ENCODE measurements at places on chromosomes 2 and 18. TPM values are rescaled to one million over a fixed set of nuclear protein-coding genes. Genes with fewer than 3 reads are reported as not detected.

GRCh38 chr2:42777883-42778805 is 14.2 kb upstream of the OXER1 start:
- H3K27me3 ChIP-seq: no peaks in the 10 kb centered on the region
- no peak for DNase-seq
- H3K4me3 ChIP-seq: no peak overlapping the region
- H3K4me1 ChIP-seq: no peaks in the 10 kb centered on the region
- H3K27ac ChIP-seq: no peak overlapping the region
- H3K36me3 ChIP-seq: peaks cover 5% of the 10 kb centered on the region

GRCh38 chr2:42844901-42845821 is 52.8 kb upstream of the HAAO start:
- H3K27ac ChIP-seq: peak overlapping the region; percentile 46
- no peak overlapping the region for H3K4me3 ChIP-seq
- no peaks in the 10 kb centered on the region for H3K36me3 ChIP-seq
- no peak for DNase-seq

The STPG4 gene
- total RNA-seq: 0.30 TPM

- no peaks in the 10 kb centered on the region for H3K36me3 ChIP-seq
- no peak overlapping the region for H3K4me3 ChIP-seq
- DNase-seq: no peak
- H3K27me3 ChIP-seq: no peaks in the 10 kb centered on the region
- H3K27ac ChIP-seq: no peak overlapping the region
Measured at GRCh38 chr2:71554706-71555056, 101.3 kb downstream of the DYSF start.

- DNase-seq: no peak
- H3K27ac ChIP-seq: no peak overlapping the region
- peaks cover 30% of the 10 kb centered on the region for H3K4me1 ChIP-seq
- H3K27me3 ChIP-seq: no peaks in the 10 kb centered on the region
Measured at GRCh38 chr18:3061581-3062312, 48.8 kb upstream of the LPIN2 start.

DNA sequence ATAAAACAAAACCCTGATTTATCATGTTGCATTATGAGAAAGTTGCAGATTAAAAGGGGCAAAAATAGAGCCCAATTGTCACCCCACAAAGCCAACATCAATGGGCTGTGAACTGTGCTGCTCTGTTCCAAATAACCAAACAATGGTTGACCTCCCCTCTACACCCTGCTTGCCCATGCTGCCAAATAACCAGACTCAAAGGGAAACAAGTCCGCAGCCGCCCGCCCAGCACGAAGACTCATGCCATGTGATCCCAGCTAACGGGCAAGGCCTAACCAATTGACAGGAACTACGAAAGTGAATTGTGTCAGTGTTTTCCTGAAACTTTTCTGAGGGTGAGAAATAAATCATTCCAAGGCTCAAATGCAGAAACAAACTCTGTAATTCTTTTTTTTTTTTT is 97.9 kb upstream of the RIOK3 start:
- H3K36me3 ChIP-seq: no peaks in the 10 kb centered on the region
- H3K27ac ChIP-seq: peak overlapping the region; percentile 84
- H3K4me1 ChIP-seq: peaks cover 32% of the 10 kb centered on the region
- H3K4me3 ChIP-seq: no peak overlapping the region

- H3K4me1 ChIP-seq: no peaks in the 10 kb centered on the region
- H3K4me3 ChIP-seq: no peak overlapping the region
- H3K36me3 ChIP-seq: no peaks in the 10 kb centered on the region
- H3K27me3 ChIP-seq: no peaks in the 10 kb centered on the region
- no peak overlapping the region for H3K27ac ChIP-seq
- no peak for DNase-seq
Measured at GRCh38 chr2:81078102-81078501, 773.5 kb upstream of the LRRTM1 start.

The HJURP gene
- not detected for total RNA-seq

- H3K36me3 ChIP-seq: no peaks in the 10 kb centered on the region
- no peak overlapping the region for H3K4me3 ChIP-seq
- DNase-seq: no peak
- H3K27me3 ChIP-seq: no peaks in the 10 kb centered on the region
- no peak overlapping the region for H3K27ac ChIP-seq
Measured at GRCh38 chr2:232761301-232761907, 15.0 kb downstream of the KCNJ13 start.

GRCh38 chr18:51165296-51165695 is 32.2 kb downstream of the MEX3C start:
- no peak for DNase-seq
- H3K4me3 ChIP-seq: no peak overlapping the region
- no peak overlapping the region for H3K27ac ChIP-seq
- no peaks in the 10 kb centered on the region for H3K36me3 ChIP-seq
- no peaks in the 10 kb centered on the region for H3K27me3 ChIP-seq

The DCDC2C gene
- total RNA-seq: 22.3 TPM

The WDFY1 gene
- total RNA-seq: 61.8 TPM

DNA sequence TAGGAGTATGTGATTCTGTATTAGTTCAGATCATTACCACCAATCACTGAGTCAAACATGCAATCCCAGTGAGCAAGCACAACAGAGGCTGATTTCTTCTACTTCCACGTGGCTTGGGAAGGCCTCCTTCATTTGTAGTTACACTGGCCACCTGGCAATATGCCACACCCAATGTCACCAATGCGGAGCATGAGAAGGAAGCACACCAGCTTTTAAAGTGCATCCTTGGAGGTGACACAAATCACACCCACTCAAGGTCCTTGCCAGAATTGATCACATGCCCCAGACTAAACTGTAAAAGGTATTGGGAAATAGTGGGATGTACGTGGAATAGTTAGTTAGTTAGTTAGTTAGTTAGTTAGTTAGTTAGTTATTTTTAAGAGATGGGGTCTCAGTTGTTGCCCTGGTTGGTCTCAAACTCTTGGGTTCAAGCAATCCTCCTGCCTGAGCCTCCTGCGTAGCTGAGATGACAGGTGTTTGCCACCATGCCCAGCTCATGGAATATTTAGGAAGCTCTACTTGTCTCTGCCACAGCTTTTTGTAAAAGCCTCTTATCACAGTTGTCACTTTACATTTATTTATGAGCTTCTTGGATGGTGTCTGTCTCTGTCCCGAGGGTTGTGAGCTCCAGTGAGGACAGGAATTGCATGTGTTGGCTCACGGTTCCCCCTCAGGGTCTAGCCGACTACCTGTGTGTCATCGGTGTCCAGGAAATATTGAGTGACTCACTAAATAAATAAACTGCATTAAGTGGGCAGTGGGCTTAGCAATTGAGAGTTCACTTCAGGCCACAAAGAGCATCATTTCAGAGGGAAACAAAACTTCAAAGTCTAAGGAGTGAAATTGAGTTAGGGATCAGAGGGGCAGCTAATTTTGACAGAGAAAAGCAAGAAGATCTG is 28.1 kb upstream of the CAB39 start:
- H3K4me1 ChIP-seq: no peaks in the 10 kb centered on the region
- no peaks in the 10 kb centered on the region for H3K36me3 ChIP-seq
- H3K4me3 ChIP-seq: no peak overlapping the region
- DNase-seq: no peak
- H3K27me3 ChIP-seq: no peaks in the 10 kb centered on the region

The CLASP1 gene
- 72.8 TPM for total RNA-seq

DNA sequence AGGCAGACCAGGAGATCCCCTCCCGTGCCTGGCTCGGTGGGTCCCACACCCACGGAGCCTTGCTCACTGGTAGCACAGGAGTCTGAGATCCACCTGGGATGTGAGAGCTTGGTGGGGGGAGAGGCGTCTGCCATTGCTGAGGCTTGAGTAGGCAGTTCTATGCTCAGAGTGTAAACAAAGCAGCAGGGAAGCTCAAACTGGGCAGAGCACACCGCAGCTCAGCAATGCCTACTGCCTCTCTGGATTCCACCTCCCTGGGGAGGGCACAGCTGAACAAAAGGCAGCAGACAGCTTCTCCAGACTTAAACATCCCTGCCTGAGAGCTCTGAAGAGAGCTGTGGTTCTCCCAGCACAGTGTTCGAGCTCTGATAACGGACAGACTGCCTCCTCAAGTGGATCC is 85.1 kb downstream of the UGP2 start:
- no peak for DNase-seq
- H3K36me3 ChIP-seq: no peaks in the 10 kb centered on the region
- H3K4me3 ChIP-seq: no peak overlapping the region

GRCh38 chr2:9714630-9715214 is 83.9 kb upstream of the YWHAQ start:
- no peaks in the 10 kb centered on the region for H3K4me1 ChIP-seq
- no peak for DNase-seq
- H3K27me3 ChIP-seq: no peaks in the 10 kb centered on the region
- no peak overlapping the region for H3K4me3 ChIP-seq

DNA sequence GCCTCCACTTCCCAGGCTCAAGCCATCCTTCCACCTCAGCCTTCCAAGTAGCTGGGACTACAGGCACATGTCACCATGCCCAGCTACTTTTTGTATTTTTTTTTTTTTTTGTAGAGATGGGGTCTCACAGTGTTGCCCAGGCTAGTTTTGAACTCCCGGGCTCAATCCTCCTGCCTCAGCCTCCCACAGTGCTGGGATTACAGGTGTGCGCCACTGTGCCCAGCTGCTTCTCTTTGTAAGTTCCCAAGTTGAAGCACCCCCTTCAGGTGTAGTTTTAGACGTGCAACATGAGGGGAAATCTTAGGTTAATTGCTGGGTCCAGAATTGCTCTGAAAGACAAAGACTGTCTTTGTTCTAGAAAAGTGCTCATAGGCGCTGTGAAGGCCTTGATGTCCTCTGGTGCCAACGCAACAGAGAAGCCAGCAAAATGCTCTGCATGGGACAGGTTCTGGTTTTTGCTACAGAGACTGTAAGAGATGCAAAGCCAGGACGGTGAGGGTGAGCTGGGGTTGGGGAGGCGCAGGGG is 46.6 kb downstream of the RRM2 start:
- H3K4me3 ChIP-seq: no peak overlapping the region
- H3K4me1 ChIP-seq: peaks cover 18% of the 10 kb centered on the region
- no peaks in the 10 kb centered on the region for H3K27me3 ChIP-seq
- H3K36me3 ChIP-seq: no peaks in the 10 kb centered on the region
- DNase-seq: no peak
- peak overlapping the region; percentile 64 for H3K27ac ChIP-seq

DNA sequence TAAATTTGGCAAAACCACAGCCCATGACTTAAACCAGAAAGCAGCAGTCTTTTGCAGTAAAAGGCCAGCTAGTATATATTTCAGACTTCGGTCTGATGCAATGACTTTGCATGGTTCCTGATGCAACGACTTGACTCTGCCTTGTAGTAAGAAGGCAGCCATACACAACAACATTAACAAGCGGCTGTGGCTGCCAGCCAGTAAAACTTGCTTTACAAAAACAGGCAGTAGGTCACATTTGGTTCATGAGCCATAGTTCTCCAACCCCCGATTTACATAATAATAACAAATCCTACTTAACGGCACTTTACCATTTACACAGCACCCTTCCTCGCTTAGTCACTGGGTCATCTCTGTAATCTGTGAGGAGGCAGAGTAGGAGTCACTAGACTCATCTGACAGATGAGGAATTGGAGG is 410.3 kb downstream of the LRATD1 start:
- H3K27ac ChIP-seq: no peak overlapping the region
- no peaks in the 10 kb centered on the region for H3K4me1 ChIP-seq
- H3K36me3 ChIP-seq: no peaks in the 10 kb centered on the region
- DNase-seq: no peak
- no peak overlapping the region for H3K4me3 ChIP-seq

GRCh38 chr2:144358979-144359541 is 160.9 kb downstream of the ZEB2 start:
- no peaks in the 10 kb centered on the region for H3K36me3 ChIP-seq
- peak overlapping the region; percentile 65 for H3K27ac ChIP-seq
- H3K27me3 ChIP-seq: no peaks in the 10 kb centered on the region
- H3K4me1 ChIP-seq: no peaks in the 10 kb centered on the region

The ACTG2 gene
- total RNA-seq: 6.3 TPM

The LHCGR gene
- 10.5 TPM for total RNA-seq

The CYP1B1 gene
- total RNA-seq: 181 TPM
